ENCODE measurements at places on chromosomes 3 and 15.
A peak's percentile ranks its signal among the peaks of the same experiment; 100 is the strongest.

- DNase-seq, result no peak
These were observed 62.9 kb downstream of the FNDC3B start for GRCh38 chr3:172102123-172102882.

DNA sequence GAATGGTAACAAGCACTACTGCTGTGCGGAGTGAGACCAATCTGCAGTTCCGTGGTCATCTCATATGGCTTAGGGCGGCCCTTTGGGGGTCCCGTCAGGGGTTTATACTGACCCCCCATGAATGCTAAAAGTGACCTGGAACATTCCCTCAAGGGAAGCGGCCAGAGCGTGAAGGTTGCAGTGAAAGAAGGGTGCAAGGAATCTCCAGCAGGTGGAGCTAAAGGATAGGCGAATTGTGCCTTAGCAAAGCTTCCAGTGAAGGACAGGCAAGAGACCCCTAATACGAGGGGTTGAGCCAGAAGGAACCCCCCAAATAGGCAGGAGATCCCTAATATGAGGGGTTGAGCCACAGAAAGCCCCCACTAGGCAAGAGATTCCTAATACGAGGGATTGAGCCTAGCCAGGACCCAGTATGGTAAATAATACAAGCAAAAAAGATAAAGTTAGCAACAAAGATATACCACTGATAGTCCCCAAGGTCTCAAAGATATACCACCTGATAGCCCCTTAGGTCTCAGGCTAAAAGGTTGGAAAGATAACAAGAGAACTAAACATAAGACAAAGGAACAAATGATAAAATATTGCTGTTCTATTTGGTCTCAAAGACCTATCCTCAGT lies 32.8 kb downstream of the ZNF589 start:
- DNase-seq, result peak; percentile 81

DNA sequence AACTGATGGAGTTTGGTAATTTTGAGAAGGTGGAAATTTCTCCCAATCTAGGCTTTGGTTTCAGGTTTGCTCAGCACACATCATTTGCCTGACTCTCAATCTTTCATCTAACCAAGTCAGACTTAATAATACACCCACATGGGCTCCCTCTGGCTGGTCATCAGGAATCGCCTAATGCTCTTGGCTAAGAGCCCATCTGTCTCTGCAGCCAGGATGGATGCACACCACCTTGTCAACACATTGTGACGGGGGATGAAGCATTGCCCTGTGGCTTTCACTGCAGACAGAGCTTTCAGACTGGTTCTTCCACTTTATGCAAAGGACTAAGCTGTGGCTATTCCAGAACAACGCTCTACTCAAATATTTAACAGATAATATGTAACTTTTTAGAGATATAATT lies 3.0 kb upstream of the HDGFL3 start:
- peak; percentile 33 for DNase-seq

- DNase-seq, result no peak
These were observed 391.4 kb upstream of the NDN start for GRCh38 chr15:24078310-24079029.

- DNase-seq, result peak; percentile 29
These were observed 24.1 kb upstream of the MRPL3 start for GRCh38 chr3:131526801-131527347.

- DNase-seq, result no peak
These were observed 382.1 kb upstream of the NR2F2 start for GRCh38 chr15:95948411-95948810.

Measured in hepatocyte (in vitro differentiated cells).